ENCODE measurements at places on chromosomes 5 and 9.
A peak's percentile ranks its signal among the peaks of the same experiment; 100 is the strongest.

DNA sequence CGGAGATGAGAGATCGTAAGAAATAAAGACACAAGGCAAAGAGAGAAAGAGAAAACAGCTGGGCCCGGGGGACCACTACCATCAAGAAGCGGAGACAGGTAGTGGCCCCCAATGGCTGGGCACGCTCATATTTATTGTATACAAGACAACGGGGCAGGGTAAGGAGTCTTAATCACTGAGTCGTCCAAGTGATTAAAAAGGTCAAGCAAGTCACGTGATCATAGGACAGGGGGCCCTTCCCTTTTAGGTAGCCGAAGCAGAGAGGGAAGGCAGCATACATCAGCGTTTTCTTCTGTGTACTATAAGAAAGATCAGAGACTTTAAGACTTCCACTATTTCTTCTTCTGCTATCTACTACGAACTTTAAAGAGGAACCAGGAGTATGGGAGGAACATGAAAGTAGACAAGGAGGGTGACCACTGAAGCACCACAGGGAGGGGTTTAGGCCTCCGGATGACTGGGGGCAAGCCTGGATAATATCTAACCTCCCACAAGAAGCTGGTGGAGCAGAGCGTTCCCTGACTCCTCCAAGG lies 24.6 kb upstream of the QSOX2 start:
- no peak for DNase-seq

DNA sequence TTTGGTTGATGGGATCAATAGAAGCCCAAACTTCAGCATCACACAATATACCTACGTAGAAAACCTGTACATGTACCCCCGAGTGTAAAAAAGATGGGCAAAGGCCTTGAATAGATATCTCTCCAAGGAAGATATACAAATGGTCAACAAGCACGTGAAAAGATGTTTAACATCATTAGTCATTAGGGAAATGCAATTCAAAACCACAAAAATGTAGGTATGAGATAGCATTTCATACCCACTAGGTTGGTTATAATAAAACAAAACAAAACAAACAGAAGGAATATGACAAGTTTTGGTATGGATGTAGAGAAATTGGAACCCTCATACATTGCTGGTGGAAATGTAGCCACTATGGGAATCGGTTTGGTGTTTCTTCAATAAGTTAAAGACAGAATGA lies 33.1 kb upstream of the PPARGC1B start:
- DNase-seq, result no peak

DNA sequence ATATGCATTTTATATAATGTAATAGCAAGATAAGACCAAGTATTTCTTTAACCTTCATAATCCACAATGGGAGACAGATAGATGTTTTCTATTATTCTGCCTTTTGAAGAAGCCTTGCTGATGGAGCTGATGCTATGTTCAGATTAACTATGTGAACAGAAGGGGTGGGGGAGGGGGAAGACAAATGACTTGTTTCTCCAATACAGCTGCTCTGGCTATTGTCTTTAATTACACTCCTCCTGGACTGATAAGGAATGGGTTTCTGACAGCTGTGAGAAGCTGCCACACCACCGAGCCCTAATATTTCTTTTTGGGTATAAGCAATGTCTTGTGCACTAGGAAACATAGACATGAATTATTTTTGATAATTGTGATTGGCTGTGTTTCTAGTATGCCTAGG lies 62.0 kb downstream of the CAVIN4 start:
- DNase-seq, result no peak

DNA sequence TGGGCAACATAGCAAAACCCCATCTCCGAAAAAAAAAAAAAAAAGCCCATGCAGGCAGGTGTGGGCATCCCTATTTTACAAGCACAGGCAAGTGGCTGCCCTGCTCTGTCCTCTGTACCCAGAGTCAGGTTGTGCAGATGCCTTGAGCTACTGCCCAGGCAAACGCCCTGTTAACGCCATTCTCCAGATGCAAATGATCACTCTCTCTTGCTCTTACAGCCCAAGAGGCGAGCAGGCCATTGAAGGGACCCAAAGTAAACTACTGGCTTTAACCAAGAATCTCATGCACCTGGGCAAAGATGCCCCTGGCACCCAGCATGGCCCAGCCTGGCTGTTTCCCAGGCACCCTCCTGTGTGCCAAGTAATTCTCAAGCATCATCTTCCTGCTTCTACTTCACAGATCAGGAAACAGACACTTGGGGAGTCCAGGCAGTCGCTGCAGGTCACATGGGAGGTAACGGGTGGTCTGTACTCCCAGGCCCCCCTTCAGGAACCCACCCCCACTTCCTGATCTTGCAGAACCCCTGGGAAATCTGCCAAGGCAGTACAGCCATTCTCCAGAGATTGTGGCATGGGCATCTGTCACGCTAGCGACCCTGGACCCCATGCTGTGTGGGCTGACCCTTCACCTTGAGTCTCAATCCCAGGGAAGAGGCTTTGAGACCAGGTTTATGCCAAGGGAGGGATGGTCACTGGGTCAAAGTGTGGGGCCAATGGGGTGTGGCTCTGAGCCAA lies 14.2 kb downstream of the EEIG1 start:
- DNase-seq, result no peak

DNA sequence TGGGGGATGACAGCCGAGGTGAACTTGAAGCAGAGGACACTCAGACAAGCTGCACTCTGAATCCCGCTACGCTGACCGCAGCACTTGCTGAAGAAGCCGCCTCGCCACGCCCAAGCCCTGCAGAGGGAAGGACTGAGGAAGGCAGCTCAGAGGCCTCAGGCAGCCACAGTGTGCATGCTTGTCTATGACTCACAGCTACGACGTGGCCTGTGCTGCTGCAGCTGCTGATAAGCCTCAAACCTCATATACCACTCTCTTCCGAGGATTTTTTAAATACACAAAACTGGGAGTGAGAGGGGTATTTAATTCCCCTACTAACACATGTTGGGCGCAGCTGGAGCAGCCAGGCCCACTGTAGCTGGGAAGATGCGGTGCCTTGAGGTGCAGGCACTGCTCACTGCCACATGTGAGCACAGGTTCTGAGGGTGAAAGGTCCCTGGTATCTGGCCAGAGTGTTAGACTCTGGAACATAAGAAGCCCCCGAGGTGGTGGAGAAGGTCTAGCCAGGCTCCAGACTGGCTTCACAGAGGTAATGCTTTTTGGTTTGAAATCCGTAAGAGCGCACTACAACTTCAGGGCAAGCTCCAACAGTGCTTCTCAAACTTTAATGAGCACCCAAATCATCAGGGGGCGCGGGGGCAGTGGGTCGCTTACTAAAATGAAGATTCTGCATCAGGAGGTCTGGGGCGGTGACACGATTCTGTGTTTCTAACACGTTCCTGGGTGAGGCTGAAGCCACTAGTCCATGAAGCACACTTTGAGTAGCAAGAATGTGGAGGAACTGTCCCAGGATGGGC lies 196.8 kb downstream of the AUH start:
- DNase-seq, result no peak

- no peak for DNase-seq
Observed at GRCh38 chr5:167160388-167160787, 1131.1 kb upstream of the WWC1 start.

- DNase-seq, result peak; percentile 4
Observed at GRCh38 chr9:136059321-136059791, 35.7 kb downstream of the NACC2 start.

DNA sequence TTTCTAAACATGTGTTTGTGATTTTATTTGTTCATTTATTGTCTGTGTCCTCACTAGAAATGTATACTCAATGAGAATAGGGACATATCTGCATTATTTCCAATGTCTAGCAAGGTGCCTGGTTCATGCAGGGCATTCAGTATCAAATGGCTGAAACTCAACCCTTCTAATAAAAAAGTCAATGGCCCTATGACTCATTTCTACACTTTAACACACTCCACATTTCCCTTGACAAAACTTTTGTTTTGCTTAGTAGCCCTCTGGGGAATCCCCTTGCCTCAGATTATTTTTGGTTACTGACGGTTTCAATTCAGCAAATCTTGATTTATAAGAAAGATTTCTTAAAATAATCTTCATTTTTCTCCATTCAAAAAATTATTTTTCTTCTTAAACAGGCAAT lies 206.0 kb upstream of the DMRTA1 start:
- no peak for DNase-seq

GRCh38 chr5:142685418-142686209 lies at the start of gene FGF1:
TSS of gene FGF1 (minus strand) at chr5:142686090. CDS start at chr5:142614127, 71,963 bp downstream.
- no peak for DNase-seq

DNA sequence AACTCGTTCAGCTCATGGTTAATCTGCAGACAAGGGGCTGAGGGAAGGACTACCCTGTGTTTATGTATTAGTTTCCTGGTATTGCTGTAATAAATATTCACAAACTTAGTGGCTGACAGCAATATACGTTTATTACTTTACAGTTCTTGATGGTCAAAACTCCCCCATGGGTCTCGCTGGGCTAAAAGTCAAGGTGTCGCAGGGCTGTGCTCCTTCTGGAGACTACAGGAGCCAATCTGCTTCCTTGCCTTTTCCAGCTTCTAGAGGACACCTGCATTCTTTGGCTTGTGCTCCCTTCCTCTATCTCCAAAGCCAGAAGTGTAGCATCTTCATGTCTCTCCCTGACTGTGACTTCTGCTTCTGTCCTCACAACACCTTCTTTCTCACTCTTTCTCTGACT lies 653.8 kb upstream of the RIOK2 start:
- DNase-seq, result no peak

- no peak for DNase-seq
Observed at GRCh38 chr9:126696401-126697145, 82.8 kb downstream of the LMX1B start.

GRCh38 chr9:101586651-101587050 lies 8.1 kb downstream of the PPP3R2 start:
- DNase-seq, result no peak

DNA sequence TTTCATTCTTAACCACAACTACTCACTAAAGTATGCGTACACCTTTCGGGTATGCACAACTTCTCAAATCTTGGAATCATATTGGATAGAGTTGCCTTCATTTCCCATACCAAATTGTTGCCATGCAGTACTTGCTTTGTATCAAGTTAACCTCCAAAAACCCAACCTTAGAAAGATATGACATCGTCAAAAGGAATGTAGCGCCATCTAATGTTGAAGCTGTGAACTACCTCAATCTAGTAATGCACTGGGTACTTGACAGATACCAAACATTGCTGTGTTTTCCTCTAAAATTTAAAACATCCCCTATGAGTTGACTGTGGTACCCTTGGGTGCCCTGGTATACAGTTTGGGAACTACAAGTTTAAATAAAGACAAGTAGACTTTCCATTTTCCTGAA lies 318.4 kb downstream of the ARL15 start:
- DNase-seq, result no peak

DNA sequence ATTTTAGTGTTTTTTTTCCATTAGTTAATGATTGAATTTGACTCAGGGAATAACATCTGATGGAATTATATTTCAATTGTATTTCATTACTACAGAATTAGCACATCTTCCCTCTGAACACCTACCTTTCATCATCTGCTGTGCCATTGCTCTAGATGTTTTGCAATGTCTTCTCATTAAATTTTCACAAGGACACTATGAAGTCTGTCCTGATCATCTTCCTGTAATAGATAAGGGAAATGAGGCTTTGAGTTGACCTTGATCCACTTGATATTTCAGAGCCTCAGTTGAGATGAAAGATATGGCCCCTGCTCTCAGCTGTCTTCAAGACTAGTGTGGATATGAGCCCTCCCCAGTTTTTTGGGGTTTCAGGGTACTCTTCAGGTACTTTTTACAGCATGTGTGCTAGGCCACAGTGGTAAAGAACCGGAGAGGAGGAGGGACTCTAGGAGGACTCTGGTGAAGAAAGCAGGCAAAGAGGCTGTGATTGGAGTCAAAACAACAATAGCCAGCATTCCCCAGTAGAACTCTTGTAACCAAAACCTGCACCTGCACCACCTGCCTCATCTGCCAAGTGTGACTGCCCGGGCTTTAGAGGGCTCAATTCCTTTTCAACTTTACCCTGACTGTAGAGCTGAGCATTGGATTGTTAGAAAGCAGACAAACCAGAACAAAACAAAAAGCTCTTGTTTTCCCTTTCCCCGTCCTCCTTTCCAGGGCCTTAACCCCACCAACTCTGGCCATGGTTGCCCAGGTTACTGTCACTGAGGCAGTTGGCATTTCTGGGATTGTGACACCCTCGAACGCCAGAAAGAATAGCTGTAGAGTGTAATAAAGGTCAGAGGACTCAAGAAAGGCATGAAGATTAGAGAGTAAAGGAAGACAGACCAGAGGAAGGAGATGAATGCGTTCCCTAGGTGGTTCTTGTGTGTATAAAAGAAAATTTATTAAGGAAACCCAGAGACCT lies 56.3 kb downstream of the ERAP1 start:
- DNase-seq, result no peak

DNA sequence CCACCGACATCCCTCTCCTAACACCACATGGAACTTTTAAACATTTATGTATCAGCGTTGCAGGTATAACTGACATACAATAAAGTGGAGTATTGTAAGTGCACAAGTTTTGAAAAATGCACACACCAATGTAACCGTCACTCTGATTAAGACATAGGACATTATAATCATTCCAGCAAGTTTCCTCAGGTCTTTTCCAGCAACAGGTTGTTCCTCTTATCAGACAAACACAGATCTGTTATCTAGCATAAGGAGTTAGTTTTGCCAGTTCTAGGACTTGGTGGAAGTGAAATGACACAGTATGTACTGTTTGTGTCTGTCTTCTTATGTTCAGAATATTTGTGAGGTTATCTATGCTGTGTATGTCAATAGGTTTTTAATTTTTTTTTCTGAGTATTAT lies 69.5 kb upstream of the TRPC7 start:
- DNase-seq, result no peak

DNA sequence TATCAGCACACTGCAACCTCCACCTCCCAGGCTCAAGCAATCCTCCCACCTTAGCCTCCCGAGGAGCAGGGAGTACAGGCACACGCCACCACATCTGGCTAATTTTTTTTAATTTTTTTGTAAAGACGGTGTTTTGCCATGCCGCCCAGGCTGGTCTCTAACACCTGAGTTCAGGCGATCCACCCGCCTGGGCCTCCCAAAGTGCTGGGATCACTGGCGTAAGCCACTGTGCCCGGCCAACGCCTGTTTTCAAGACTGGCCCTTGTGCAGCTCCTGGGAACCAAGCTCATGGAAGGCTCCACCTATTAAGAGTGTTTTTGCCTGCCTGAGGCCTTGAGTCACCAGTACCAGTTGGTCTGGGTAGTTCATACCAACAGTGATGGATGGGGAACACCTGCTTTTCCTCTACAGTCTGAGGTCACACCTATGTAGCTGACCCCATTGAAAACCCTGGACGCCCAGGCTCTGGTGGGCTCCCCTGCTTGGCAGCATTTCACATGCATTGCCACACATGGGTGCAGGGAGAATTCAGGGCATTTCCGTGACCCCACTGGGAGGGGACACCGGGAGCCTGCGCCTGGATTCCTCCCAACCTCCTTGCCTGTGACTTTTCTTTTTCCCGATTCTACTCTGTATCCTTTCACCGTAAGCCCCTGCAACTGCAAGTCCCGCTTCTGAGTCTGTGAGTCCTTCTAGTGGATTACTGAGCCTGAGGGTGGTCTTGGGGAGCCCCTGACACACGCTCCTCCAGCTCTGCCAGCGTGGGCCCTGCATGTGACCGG lies 63.5 kb downstream of the ZNF354C start:
- DNase-seq, result no peak

- no peak for DNase-seq
Observed at GRCh38 chr9:16304301-16304700, 566.2 kb downstream of the BNC2 start.

Data from GM06990 (cell line).